Stimulated activated CD4-positive, alpha-beta T cell treated with anti-CD3 and anti-CD28 coated beads, Interleukin-1b, Interleukin-23, amount 100 ng/mL, for 1 hour (primary cell): ENCODE measurements at places on chromosomes 4 and X.

DNA sequence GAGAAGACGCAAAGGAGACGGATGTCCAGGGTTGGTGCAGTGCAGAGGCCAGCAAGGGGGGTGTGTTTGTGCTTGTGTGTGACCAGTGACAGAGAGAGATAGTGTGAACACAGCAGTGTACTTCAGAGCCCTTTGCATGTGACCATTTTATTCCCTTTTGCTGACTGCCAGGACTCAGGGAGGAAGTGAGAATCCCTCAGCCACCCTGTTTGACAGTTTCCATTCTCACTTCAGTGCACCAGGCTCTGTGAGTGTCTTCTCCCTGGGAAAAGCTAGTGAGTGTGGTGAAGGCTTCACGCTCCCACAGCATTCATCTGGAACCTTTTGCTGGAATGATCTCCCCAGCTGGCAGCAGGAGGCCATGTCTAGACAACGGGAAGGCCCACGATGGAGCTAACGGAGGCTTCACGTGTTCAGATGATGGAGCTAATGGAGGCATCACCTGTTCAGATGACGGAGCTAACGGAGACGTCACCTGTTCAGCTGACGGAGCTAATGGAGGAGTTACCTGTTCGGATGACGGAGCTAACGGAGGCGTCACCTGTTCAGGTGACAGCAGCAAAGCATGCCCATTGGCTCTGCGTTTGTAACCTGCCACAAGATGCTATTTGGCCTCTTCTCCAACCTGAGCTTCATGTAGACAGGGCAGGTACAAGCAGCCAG is 195.4 kb downstream of the AFAP1 start:
- DNase-seq: no peak

GRCh38 chr4:1219566-1219950 is 29.4 kb downstream of the CTBP1 start:
- DNase-seq: no peak

- DNase-seq: no peak
Observed at GRCh38 chr4:88276952-88277710, 7.2 kb downstream of the PPM1K start.

DNA sequence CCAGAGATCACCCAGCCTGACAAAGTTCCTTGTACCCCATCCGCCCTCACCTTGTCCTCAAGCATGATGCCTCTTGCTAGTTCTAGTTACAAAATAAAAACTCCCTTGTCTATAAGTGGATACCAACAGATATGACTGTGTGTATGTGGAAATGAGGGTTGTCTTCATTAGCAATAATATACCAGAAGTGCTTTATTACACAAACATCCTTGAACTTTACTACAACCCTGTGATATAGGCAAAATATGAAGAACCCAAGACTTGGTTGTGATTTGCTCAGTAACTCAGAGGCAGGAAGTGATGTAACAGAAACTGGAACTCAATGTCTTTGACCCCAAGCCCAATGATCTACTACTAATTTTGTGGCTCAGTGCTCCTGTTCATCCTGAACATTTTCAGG is 97.6 kb downstream of the AKAP4 start:
- DNase-seq: no peak

GRCh38 chr4:100841911-100842310 is 324.1 kb upstream of the EMCN start:
- DNase-seq: no peak

DNA sequence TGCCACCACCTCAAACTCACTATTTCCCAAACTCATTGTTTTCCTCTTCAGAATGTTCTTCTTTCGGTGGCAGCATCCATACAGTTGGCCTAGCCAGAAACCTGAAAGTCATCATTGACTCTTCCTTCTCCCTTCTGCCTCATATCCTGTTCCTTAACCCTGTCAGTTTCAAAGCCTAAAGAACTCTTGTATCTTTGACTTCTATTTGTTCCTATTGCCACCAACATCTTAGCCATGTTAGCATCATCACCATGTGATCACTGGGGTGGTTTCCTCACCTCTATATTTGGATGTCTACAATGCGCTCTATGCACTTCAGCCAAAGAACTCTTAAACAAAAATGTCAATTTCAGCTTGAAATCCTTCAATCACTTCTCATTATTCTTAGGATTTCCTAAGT is 29.0 kb downstream of the DDX60L start:
- no peak for DNase-seq

DNA sequence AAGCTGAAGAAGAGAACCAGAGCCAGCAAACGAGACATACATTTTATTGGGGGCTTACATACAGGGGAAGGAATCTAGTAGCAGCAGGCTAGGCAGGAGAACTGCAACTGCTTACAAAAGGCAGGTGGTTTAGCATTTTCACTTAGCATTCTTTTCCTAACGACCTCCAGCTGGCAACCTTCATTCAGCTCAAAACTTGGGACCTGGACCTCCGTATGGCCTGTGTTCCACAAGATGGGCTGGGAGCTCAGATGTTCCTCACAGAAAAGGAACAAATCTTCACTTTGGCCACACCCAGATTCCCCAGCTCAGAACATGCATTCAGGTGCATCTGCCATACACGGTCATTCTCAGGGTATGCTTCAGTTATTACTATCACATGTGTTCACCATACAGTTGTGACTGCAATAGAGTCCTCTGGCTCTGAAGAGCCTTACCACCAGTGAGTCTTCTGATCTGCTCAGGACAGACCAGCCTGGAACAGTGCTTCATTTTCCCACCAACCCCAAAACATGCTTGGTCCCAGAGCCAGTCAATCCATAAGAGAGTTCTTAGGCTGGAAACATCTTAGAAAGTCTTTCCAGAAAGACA is 29.6 kb upstream of the AP1AR start:
- no peak for DNase-seq
